ENCODE measurements at places on chromosomes 2 and 18.

- no peaks in the 10 kb centered on the region for H3K27me3 ChIP-seq
- no peak for DNase-seq
- no peaks in the 10 kb centered on the region for H3K36me3 ChIP-seq
- H3K4me1 ChIP-seq, result peaks cover 21% of the 10 kb centered on the region
- no peak overlapping the region for H3K27ac ChIP-seq
These were observed 1593.5 kb upstream of the ACVR2A start for GRCh38 chr2:146251328-146251727.

DNA sequence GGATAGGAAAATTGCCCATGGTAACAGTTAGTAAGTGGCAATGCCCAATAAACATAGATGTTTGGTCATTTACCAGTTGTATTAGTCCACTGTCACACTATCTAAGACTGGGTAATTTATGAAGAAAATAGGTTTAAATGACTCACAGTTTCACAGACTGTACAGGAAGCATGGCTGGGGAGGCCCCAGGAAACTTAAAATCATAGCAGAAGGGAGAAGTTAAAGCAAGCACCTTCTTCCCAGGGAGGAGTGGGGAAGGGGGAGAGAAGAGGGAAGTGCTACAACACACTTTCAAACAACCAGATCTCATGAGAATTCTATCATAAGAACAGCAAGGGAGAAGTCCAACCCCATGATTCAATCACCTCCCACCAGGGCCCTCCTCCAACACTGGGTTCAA is 23.4 kb downstream of the NR4A2 start:
- H3K27me3 ChIP-seq, result no peaks in the 10 kb centered on the region
- no peak overlapping the region for H3K27ac ChIP-seq
- H3K4me1 ChIP-seq, result no peaks in the 10 kb centered on the region
- DNase-seq, result no peak
- no peak overlapping the region for H3K4me3 ChIP-seq
- no peaks in the 10 kb centered on the region for H3K36me3 ChIP-seq

GRCh38 chr18:22828171-22828570 is 105.0 kb upstream of the RBBP8 start:
- no peaks in the 10 kb centered on the region for H3K27me3 ChIP-seq
- peaks cover 5% of the 10 kb centered on the region for H3K4me1 ChIP-seq
- no peak overlapping the region for H3K4me3 ChIP-seq
- no peak overlapping the region for H3K27ac ChIP-seq

DNA sequence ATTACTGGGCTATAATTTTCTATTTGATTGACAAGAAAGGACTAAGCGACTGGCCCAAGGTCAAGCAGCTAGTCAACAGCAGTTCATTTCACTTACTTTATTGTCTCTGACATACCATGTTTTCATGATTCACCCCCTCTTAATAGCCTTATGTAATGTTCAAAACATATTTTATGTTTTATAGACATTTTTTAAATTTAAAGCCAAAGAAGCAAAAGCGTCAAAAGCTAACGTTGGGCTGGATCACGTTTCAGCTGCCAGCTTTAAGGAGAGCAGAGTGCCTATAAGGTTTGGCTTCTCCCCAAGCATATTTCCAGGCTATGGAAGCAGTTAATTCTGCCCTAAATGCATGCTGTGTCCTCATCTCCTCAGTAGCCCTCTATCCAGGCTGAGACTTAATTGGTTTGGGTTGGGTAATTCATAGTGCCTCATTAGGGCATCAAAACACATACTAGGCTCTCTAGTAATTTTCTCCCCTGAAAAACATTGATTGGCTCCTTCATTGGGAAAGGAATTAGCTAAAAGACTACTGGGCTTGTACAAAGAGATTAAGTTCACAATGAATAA is 94.8 kb upstream of the CREB1 start:
- H3K27ac ChIP-seq, result no peak overlapping the region
- H3K27me3 ChIP-seq, result no peaks in the 10 kb centered on the region
- no peaks in the 10 kb centered on the region for H3K36me3 ChIP-seq
- no peak overlapping the region for H3K4me3 ChIP-seq
- H3K4me1 ChIP-seq, result no peaks in the 10 kb centered on the region
- DNase-seq, result no peak

DNA sequence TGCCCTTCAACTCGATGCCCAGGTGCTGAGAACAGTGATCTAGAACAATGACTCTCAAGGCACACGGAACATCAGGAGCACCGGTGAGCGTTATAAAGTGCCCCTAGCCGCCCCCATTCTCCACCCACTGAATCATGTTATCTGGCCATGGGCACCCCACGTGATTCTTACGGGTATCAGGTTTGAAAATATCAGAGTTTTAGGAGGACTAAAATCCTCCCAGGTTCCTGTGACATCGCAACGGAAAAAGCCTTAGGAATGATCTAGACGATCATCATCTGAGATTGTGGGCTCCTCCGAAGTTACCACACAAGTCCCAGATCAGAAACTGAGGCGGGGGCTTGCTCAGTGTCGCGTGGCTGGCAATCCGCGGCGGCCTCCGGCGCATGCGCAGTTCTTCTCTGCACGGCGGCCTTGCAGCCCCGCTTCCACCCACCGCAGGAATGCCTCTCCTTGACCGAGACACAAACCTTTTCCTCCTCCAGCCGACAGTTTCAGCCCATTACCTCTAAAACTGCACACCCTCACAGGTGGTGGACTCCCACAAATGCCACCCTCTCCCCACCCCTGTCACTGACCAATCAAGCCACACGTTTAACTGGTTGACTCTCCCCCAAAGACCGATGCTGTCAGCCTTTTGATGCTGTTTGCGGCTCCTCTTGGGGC is 5.8 kb upstream of the MRPL33 start:
- no peak overlapping the region for H3K27ac ChIP-seq
- no peak for DNase-seq
- H3K4me3 ChIP-seq, result no peak overlapping the region
- H3K4me1 ChIP-seq, result peaks cover 1% of the 10 kb centered on the region

GRCh38 chr2:219022616-219023015 is 18.7 kb downstream of the CFAP65 start:
- H3K36me3 ChIP-seq, result no peaks in the 10 kb centered on the region
- no peak for DNase-seq
- H3K27ac ChIP-seq, result no peak overlapping the region
- H3K4me1 ChIP-seq, result no peaks in the 10 kb centered on the region
- H3K27me3 ChIP-seq, result peaks cover 91% of the 10 kb centered on the region

GRCh38 chr18:77560341-77560992 is 310.8 kb downstream of the GALR1 start:
- peak; percentile 37 for DNase-seq
- no peak overlapping the region for H3K4me3 ChIP-seq
- peaks cover 6% of the 10 kb centered on the region for H3K4me1 ChIP-seq
- no peaks in the 10 kb centered on the region for H3K27me3 ChIP-seq

GRCh38 chr18:61398961-61399705 is 65.9 kb downstream of the CDH20 start:
- H3K4me1 ChIP-seq, result no peaks in the 10 kb centered on the region
- no peaks in the 10 kb centered on the region for H3K27me3 ChIP-seq
- H3K27ac ChIP-seq, result no peak overlapping the region
- DNase-seq, result no peak
- H3K4me3 ChIP-seq, result no peak overlapping the region

DNA sequence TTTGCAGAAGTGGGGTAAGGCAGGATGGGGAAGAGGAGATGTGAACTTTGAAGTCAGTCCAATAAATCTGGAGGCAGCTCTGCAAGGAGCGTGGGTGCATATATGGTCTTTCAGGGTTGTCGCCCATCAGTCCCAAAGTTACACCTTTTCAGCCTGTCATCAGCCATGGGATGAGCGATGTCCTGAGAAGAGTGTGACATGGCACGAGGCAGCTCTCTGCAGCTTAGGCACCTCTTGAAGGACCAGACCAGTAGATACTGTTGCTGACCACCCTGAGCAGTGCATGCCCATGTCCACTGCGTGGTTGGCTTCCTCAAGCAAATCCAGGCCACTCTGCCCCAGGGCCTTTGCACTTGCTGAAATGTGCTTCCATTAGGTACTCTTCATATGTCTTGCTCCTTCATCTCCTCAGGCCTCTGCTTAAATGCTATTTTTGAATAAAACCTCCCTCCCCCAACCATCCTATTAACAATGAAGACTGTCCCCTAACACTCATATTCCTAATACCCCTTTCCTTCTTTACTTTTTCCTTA is 171.7 kb downstream of the ACTR3 start:
- DNase-seq, result no peak
- no peaks in the 10 kb centered on the region for H3K4me1 ChIP-seq
- H3K4me3 ChIP-seq, result no peak overlapping the region
- H3K27ac ChIP-seq, result no peak overlapping the region
- H3K27me3 ChIP-seq, result no peaks in the 10 kb centered on the region

DNA sequence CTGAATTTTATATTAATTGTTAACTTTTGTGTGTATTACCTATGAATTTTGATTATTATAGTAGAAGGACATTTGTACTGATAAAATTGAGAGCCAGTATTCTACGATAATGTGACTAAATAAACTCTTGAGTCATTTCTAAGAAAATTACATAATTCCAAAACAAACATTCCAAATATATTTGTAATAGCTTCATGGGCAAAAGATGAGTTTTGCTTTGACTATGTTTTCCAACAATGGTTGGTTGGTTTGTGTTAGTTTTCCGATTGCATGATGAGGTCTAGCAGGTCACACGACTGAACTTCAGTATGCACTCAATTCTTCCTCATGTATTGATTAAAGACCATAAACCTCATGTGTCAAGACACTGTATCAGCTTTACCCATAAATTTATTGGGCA is 71.7 kb upstream of the WDR75 start:
- H3K27ac ChIP-seq, result no peak overlapping the region
- H3K4me3 ChIP-seq, result no peak overlapping the region
- no peaks in the 10 kb centered on the region for H3K4me1 ChIP-seq
- H3K36me3 ChIP-seq, result no peaks in the 10 kb centered on the region

- H3K27ac ChIP-seq, result no peak overlapping the region
- no peak for DNase-seq
- no peaks in the 10 kb centered on the region for H3K4me1 ChIP-seq
- H3K27me3 ChIP-seq, result no peaks in the 10 kb centered on the region
- no peaks in the 10 kb centered on the region for H3K36me3 ChIP-seq
These were observed 394.5 kb upstream of the HNRNPA3 start for GRCh38 chr2:176818076-176818475.

GRCh38 chr2:217800433-217801114 is 202.2 kb downstream of the TNS1 start:
- H3K27ac ChIP-seq, result no peak overlapping the region
- H3K4me3 ChIP-seq, result no peak overlapping the region
- DNase-seq, result no peak
- no peaks in the 10 kb centered on the region for H3K4me1 ChIP-seq

DNA sequence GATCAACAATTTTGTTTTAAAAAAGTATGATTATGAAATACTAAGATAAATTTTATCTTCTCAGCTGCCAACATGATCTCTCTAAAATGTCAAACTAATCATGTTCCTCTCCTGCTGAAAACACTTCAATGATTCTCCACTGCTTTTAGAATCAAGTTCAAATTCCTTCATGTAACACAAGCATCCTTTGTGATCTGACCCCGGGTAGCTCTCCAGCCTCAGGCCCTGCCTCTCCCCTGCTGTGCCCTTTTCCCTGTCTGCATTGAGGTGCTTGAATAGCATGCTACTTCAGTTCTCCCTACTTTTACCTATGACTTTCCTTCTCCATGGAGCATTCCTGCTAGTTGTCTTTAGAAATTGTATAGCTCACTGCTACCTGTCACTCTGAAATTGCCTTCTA is 274.8 kb downstream of the PDE11A start:
- H3K27ac ChIP-seq, result no peak overlapping the region
- no peaks in the 10 kb centered on the region for H3K4me1 ChIP-seq
- H3K36me3 ChIP-seq, result no peaks in the 10 kb centered on the region
- no peak for DNase-seq
- no peaks in the 10 kb centered on the region for H3K27me3 ChIP-seq
- H3K4me3 ChIP-seq, result no peak overlapping the region

DNA sequence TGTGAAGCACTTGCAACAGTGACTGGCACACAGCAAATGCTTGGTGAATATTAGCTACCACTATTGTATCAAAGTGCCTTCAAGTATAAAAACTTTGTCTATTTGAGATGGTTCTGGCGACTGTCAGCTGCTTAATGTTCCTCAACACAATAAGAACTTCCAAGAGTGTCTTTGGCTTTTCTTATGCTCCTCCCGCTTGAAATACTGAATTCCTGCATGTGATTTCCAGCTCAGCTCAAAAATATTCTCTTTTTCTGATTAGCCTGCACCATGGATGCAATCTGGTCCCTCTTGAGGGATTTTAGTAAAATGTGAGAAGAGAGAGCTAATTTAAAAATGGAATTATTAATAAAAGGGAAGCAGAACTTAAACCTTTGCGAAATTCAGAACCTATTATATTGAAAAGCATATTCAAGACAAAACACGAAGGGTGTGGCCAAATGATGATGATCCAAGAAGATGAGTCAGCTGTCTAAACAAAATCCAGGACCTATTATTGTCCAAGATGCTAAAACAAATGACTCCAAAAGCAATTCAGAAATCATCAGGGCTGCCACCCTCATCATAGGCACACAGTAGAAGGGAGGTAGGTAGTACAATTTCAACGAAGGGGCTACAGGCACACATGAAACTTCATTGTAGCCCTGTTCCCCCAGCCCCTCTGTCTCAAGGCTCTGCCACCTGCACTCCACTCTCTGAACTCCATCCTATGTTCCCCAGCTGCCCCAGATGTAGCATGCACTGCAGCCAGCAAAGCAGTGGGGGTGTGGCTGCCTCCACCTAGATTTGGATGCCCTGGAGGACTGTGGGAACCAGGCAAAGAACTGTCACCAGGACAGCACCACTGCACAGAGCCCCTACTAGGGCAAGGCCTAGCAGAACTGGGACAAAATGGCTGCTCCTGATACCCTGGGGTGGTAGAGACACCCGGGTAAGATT is 190.1 kb downstream of the ZNF385B start:
- DNase-seq, result no peak
- no peaks in the 10 kb centered on the region for H3K36me3 ChIP-seq
- H3K27me3 ChIP-seq, result no peaks in the 10 kb centered on the region
- no peak overlapping the region for H3K27ac ChIP-seq
- H3K4me1 ChIP-seq, result peaks cover 7% of the 10 kb centered on the region

DNA sequence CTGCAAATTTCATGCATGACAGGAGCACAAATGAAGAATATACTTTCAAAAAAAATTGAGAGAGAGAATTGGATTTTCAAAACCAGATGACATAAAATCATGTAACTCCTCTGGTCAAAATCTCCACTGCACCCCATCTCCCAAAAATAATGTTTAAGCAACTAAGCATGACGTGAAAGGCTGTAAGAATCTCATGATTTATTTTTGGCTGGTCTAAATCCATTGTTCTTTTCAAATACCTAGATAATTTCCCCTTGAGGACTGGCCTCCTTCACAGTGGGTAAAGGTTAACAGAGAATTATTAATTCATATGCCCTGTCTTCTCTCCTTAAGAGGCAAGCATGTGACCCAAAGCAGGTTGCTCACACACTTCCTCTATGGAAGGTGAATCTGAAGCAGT is 101.5 kb upstream of the CCDC195 start:
- no peak overlapping the region for H3K27ac ChIP-seq
- no peak overlapping the region for H3K4me3 ChIP-seq
- H3K36me3 ChIP-seq, result no peaks in the 10 kb centered on the region
- no peak for DNase-seq

Data from MM.1S (cell line).